Hippocampal formation (tissue), 2 donors: ENCODE measurements at places on chromosomes 1 and 21.

- DNase-seq: no peak
Observed at GRCh38 chr1:72037745-72038343, 244.5 kb downstream of the NEGR1 start.

DNA sequence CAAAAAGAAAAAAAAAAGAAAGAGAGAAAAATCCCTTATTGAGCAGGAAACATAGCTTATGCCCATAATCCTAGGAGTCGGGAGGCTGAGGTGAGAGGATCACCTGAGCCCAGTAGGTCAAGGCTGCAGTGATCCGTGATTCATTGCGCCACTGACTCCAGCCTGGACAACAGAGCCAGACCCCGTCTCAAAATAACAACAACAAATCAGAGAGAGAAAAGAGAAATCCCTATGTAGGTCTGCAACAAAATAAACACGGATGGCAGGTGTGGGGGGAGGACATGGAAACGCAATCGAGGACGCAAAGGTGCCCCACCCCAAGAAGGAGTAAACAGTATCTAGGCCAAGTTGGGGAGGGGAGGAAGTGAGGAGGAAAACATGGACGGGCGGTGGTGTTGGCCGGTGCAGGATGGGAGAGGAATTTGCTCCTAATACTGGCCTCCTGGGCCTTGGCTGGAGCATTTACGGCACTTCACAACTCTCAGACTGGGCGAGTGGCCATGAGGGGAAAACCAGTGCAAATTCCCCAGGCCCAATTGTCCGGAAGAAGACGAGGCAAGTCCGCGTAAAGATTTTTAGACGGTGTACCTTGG lies 609 bp upstream of the CHTOP start:
- DNase-seq: no peak

DNA sequence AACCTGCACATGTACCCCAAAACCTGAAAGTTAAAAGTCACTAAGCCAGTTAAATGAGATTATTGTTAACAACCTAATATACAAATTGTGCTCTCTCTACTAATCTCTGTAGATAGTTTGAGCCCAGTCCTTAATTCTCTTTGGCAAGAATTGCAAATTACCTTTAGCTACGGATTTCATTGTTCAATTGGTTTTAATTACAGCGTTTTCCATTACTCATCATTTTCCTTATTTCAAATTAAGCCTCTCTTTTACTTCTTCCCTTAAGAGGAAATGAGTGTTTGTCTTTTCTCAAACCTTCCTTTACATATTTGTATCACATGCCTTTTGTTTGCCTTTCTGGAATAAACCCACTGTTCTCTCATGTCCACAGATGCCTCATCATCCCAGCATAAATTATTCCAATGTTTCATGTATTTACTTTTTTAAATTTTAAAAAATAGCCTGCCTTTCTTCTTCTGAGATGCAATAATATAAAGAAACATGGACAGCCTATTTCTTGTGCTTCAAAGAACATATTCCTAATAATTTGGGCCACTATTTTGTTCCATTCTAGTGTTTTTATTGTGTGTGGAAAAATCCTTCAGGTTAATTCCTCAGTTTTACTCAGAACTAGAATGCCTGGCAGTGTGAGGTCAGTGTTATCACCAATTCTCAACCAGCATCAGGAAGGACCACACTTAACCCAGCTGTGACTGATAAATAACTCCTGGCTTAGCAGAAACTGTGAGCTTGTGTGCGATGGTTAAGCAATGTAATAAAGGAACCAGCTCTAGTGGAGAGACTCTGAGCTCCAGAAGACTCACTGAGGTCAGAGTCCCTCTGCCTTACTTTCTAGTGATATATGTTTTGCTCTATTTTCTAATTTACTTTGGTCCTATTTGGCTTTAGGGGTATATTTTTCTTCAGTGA lies 600.5 kb downstream of the LTN1 start:
- no peak for DNase-seq

- no peak for DNase-seq
Observed at GRCh38 chr1:226798427-226799411, 59.6 kb upstream of the ITPKB start.

DNA sequence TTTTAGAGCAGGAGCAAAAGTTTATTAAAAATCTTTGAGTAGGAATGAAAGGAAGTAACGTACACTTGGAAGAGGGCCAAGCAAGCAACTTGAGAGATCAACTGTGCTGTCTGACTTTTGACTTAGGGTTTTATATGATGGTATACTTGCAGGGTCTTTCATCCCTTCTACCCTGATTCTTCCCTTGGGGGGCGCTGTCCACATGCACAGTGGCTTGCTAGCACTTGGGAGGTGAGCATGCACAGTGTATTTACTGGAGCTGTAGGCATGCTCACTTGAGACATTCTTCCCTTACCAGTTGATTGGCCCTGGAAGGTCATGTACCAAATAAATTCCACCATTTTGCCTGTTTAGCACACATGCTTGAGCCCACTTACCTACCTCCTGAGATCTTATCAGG lies 1001.3 kb upstream of the ADGRL2 start:
- DNase-seq: no peak

DNA sequence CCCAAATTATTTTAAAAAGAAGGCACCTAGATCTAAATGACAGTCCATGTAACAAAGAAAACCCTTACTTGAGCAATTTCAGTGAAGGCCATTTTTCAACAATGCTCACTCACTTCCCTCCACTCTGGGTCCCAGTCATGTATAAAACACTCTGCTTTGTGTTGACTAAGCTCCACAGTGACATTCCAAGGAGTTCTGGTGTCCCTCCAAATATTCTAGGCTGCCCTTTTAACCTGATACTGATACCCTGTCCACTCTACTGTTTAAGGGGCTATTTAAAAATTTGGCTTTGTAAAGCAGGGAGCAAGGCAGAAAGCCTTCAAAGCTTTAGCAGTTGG lies 73.6 kb downstream of the GNG12 start:
- no peak for DNase-seq

DNA sequence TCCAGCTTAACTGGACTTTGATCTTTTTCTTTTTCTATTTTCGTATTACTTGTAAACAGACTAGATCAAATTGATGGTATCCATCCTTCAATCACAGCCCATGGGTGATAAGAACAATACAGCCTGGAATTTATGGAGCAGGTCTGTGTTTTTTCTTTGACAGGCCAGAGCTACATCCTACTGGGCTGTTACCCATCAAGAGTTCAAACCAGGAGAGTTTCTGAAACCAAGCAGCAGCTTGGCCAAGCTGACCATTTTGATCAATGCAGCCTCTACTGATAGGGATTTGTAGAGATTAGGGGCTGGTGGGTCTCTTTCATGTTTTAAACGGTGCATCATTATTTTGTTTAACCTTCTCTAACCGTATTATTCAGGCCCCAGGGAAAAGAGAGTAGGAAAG lies 24.3 kb upstream of the CCDC190 start:
- DNase-seq: no peak
